HT-29 (cell line): ENCODE measurements at places on chromosomes 13 and 19. TPM values are rescaled to one million over a fixed set of nuclear protein-coding genes. Genes with fewer than 3 reads are reported as not detected.
A peak's percentile ranks its signal among the peaks of the same experiment; 100 is the strongest.

GRCh38 chr19:7265963-7266362 is 28.3 kb downstream of the INSR start:
- DNase-seq, result peak; percentile 36

DNA sequence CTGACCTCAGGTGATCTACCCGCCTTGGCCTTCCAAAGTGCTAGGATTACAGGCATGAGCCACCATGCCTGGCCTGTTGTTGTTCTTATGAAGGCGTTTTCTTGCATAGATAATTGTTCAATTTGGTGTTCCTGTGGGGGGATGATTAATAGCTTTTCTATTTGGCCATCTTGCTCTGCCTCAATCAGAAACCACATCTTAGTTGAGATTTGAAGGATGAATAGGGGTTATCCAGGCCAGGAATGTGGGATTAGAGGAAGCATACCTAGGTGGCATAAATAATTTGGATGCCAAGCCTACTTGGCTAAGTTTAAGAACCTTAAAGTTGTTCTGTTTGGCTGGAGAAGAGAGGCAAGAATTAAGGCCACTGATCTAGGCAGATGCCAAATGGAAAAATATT is 44.4 kb downstream of the CCNA1 start:
- DNase-seq, result no peak

DNA sequence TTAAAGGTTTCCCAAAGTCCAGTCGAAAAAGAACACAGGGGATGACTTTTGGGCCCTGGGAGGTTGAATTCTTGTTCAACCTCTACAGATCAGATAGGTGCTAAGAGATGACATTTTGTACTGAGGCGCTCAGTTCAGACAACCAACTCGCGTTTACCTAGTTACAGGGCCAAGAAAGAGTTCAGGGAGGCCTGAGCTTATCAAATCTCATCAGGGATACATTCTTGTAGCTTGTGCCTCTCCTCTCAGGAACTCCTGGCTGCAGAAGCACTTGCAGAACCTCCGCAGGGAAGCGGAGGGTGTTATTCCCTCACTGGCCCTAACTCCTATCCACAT is 825 bp downstream of the ZNF776 start:
- DNase-seq, result peak; percentile 44

- DNase-seq, result no peak
Observed at GRCh38 chr13:59319276-59319675, 844.5 kb downstream of the DIAPH3 start.

GRCh38 chr19:13210941-13211340 is 60.7 kb downstream of the IER2 start:
- DNase-seq, result no peak

DNA sequence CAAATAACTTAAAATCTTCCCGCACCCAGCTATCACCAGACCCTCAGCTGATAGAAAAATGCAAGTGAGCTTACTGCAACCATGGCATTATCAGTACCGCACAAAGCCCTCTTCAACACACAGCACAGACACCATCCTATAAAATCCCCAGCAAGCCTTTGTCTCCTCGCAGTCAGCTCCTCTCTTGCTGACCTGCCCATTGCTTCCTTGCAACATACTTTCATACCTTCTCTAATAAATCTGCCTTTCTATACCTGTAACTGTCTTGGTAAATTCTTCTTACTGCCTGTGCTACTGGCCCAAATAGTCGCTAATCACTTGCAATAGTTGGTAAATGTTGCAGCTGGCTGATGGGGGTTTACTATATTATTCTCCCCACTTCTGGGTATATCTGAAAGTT is 43.3 kb upstream of the FARP1 start:
- DNase-seq, result no peak

Gene ADPRHL1
- total RNA-seq, result 1.8 and 3.3 TPM in 2 replicates

Gene SBSN
- total RNA-seq, result not detected in 2 replicates

Gene RNF17
- not detected in 2 replicates for total RNA-seq

Gene NPAS1
- total RNA-seq, result 0.50 TPM in 1 of 2 replicates, not detected in the other
